Bone marrow (tissue), 2 donors: ENCODE measurements at places on chromosomes 13 and 19.

DNA sequence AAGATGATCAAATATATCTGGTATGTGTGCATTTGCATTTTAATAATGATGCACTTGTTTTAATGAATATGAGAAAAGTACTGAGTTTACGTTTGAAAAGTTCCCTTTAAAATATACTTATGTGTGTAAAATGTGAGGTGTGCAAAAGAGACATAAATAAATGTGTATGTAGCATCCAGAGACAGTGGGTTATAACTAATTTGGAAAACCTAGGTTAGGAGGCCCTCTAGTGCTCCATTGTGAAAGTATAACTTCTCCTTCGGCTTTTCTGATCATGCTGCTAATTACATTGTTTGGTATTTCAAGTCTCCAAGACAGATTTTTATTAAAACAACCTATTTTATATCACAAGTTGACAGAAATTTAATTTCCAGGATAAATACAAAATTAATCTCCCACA lies 30.1 kb downstream of the SCEL start:
- no peak for DNase-seq

- no peak for DNase-seq
Measured at GRCh38 chr13:64248371-64249065, 2832.9 kb upstream of the PCDH20 start.

DNA sequence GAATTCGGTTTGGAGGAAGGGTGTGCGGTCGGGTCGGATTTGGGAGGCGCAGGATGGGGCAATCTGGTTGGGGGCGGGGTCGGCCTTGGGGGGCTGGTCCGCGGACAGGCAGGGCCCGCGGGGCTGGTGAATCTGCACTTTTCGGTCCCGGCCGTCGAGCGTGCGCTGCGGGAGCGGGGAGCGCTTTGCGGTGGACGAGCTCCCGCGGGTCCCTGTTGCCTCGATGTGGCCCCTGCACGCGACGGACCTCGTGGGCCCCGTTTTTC lies 11.9 kb downstream of the PEAK3 start:
- peak; percentile 51 for DNase-seq

DNA sequence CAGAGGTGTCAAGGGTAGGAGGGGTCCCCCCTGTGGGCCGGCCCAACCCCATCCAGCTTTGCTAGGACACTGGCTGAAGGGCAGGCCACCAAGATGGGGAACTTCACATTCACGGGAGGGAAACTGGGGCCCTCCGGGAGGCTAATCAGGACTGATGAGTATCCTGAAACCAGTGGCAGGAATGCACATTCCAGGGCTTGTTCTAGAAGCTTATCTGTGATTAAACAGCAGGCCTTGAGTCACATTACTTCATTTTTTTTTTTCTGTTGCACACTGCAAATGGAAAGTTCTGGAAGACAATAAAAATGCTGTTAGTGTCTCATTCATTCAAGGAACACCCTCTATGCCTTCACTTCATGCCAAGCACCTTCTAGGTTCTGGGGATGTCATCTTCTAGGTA lies 15.5 kb upstream of the SIGLEC11 start:
- DNase-seq = no peak

- no peak for DNase-seq
Measured at GRCh38 chr13:43041369-43041921, 18.1 kb downstream of the DNAJC15 start.

DNA sequence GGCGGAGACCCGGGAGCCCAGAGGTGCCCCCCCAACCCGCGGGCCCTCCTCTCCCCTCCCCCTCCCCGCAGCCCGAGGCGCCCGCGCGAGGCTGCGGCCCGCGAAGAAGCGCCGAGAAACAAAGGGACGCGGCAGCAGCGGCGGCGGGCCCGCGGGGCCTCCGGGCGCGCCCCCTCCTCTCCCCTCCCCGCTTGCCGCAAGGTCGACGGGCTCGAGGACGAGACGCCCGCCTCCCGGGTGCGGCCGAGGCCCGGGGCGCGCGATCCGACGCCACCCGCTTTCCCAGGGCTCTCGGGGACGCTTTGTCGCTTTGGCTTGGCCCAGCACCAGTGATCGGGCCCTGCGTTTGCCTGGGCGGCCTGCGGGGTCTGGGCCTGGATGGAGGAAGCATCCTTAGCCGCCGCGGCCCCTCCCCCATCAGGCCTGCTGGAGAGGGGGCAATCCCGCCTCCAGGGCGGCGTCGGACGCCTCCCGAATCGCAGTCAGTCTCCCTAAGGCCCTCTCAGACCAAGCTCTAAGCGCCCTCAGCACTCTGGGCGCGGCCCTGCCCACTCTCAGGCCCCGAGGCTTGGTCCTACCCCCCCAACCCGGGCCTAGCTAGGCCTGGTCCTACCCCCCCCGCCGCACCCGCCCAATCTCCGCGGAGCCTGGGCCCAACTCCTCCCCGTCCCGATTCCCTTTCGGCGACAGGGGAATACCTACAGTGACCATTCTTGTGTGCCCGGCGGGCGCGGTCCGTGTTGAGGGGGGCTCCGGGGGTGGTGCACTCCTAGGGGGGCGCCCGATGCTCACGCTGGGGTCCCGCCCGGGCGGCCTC lies 740 bp downstream of the ELAVL3 start:
- DNase-seq = no peak

- no peak for DNase-seq
Measured at GRCh38 chr13:51674276-51674675, 90.0 kb downstream of the WDFY2 start.

- peak; percentile 32 for DNase-seq
Measured at GRCh38 chr19:18274781-18275356, 617 bp upstream of the IQCN start.

- no peak for DNase-seq
Measured at GRCh38 chr19:41442473-41443355, at the start of gene ERICH4. TSS of gene ERICH4 (plus strand) at chr19:41443156. CDS start at chr19:41443170, 14 bp downstream.

DNA sequence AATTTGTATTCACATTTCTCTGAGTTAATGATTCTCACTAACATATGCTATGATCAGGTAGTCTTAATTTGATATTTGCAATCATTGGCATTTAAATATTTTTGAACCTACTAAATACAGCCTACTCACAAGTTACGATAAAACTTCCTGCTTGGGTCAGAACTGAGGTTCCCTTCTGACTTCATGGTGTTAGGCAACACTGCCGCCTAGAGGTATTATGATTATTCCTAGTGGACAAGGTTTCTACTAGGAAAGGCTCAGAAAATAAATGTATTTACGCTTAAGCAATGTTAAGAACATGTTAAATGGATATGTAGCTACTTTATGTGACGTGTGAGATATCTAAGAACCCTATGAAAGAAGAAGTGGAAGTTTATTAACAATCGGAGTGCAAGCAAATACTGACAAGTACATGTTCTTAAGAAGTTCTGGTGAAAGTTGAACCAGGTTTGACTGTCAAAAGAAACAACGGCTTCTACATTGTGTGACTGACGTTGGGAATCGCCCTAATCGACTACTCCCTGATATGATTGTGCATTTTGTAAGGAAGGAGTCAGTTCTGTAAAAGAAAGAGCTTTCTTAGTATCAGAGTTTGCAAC lies 1395.8 kb downstream of the SLITRK5 start:
- DNase-seq = peak; percentile 47

GRCh38 chr13:58964048-58964447 lies 1199.7 kb downstream of the DIAPH3 start:
- DNase-seq = no peak

GRCh38 chr19:37877147-37877546 lies 29.2 kb downstream of the WDR87 start:
- no peak for DNase-seq

DNA sequence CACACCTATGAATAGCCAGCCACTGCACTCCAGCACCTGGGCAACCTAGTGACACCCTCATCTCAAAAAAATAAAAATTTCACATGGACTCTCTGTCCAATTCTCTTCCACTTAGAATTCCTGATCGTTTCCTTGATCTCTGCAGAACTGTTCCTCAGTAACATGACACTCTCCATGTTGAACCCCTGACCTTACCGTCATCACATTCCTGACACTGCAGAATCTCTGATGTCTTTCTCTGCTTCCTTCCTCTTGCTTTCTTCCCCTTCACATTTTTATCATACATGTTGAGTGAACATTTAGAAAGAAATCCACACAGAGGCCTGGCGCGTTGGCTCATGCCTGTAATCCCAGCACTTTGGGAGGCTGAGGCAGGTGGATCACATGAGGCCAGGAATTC lies 15.0 kb downstream of the ZNF114 start:
- no peak for DNase-seq

GRCh38 chr13:94700051-94700535 lies 12.3 kb downstream of the SOX21 start:
- DNase-seq = no peak

DNA sequence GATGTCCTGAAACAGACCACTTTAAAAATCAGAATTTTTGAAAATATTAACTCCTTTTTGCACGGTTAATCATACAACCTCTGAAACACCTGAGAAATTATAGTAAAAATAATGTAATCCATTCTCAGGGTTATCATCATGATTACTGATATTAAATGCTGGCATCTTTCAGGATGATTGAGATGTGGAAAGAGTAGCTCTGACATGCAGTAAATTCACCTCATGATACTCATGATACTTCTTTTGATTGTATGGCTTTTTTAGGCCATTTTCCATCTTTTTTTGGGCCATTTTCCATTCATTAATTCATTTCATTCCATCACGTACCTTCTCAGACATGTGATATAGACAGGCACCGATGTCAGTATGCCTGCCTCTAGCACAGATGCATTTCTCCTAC lies 85.1 kb downstream of the FGF14 start:
- no peak for DNase-seq

DNA sequence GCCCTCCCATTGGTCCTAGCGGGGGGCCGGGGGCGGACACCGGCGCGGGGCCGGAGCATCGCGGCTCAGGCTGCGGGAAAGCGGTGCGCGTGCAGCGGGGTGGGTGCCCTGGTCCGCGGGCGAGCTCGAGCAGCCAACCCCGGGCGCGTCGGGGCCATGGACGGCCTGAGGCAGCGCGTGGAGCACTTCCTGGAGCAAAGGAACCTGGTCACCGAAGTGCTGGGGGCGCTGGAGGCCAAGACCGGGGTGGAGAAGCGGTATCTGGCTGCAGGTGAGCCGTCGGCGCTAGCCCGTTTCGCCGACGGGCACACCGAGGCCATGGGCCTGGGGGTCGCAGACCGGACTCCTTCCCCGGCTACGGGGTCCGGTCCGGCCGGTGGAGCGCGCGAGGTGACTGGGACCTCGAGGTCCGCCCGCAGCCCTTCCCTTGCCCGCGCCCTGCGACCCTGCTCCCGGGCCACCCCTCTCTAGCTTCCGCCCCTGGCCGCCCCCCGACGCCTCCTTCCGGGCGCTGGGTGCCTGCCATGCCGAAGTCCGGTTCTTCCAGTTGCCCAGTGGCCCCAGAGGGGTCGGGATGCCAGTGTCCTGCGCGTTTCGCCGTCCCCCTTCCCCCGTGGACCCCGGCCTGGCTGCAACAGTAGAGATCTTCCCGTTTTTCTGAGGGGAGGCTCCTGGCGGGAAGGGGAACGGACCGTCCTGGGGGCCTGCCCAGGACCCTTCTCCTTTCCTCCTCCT lies at the start of gene REEP6:
TSS of gene REEP6 (plus strand) at position 68 of the 735 bp plus-strand sequence. CDS start at position 157, 89 bp downstream.
- no peak for DNase-seq

DNA sequence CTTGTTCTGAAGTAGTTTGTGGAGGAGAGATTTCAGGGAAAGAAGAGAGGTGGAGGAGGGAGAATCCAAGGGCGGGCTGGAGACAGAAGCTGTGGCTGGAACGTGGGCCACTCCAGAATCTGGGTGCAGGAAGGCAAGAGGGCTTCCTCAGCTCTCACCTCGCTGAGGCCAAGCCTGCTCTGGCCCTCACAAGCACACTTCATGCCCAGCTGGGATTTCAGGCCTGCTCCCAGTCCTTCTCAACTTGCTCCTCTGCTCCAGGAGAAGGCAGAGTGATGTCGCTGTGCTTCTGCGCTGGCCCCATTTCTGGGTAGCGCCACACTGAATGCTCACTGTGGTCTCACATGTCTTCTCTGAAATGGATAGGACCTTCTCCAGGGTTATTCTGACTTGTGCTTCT lies 328.8 kb downstream of the FGF9 start:
- no peak for DNase-seq

DNA sequence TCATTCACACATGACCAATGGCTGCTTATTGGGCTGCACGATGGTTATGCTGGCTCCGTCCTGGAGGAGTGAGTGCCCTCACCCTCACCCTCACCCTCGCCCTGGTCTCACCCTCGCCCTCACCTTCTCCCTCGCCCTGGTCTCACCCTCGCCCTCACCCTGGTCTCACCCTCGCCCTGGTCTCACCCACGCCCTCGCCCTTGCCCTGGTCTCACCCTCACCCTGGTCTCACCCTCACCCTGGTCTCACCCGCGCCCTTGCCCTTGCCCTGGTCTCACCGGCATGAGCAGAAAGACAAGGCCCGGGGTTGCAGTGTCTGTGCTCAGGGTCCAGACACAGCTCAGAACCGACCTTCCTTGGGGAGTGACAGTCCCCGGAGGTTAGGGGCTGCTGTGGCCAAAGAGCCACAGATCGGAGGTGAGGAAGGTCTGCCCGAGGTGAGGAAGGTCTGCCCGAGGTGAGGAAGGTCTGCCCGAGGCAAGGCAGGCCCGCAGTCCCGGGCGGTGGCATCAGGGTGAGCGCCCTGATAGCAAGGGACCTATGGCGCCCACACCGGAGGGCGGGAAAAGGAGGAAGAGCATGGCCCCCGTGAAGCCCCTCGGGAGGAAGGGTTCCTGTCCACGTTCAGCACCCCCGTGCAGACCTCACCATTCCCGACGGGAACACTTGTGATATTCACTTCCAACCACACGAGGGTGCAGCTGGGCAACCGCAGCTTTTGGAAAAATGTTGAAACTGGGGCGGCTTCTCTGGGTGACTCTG lies 65.6 kb downstream of the MCF2L start:
- no peak for DNase-seq

DNA sequence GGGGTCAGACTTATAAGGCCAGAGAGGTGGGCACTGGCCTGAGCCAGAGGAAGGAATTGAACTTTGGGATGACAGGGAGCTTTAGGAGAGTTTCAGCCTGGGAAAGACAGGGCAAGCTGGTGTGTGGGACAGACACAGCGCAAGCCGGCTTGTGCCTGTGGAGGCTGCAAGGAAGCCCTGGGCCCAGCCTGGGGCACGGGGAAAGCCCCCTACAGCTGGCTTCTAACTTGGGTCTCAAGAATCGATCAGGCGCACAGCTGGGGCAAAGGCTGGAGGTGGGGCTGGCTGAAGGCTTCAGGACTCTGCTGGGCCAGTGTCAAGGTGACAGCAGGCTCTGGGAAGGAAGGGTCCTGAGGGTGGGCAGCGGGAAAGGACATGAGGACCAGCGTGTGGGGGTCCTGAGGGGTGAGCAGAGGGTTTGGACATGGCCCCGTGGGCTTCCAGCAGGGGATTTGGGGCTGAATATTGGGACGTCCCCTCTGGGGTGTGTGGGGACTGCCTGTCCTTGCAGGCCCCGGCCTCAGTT lies 3.0 kb downstream of the PTOV1 start:
- no peak for DNase-seq

DNA sequence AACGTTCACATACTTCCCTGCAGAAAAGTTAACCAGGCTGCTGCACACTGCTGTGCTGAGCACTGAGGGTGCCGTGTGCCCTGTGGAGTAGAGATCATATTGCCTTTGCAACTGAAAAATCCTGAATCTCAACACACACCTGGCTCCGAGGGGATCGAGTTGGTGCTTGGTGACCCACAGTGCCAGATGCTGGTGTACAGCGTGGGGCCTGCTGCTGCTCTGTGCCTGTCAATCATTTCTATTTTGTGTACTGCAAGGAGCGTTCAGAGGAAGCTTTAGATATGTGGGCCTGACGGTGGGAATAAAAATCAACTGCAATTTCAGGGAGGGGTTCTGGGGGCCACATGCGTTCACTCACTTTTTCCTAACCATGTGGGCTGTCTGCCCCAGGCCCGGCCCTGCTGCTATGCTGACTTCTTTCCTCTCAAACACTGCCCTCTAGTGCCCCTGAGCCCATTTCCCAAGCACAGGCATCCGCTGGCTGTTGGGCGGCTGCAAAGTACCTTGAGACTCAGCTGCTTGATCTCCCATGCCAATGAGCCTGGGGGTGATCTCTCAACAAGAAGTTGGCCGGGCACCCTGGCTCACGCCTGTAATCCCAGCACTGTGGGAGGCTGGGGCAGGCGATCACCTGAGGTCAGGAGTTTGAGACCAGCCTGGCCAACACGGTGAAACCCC lies 9.7 kb upstream of the LENG8 start:
- DNase-seq = no peak
